ENCODE measurements at places on chromosomes 7 and 10. TPM values are rescaled to one million over a fixed set of nuclear protein-coding genes. Genes with fewer than 3 reads are reported as not detected.

- DNase-seq, result no peak
These were observed 47.0 kb downstream of the PFKFB3 start for GRCh38 chr10:6249698-6250097.

DNA sequence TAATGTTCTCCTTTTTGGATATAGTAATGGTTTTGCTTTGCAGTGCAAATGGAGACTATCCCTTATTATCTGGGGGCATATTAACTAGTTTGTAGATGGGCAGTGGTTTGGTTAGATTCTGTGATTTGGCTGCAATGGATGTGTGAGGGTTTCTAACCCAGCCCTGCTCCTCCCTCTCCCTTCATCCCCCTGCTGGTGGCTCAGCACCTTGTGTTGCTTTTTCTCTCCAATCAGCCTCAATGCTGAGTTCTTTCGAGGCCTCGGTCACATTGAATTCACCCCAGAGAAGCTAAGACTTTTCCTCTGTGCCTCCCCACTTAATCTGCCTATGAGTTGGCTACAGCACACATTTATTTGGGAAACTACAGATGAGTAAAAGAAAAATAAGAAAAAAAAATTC is 120.0 kb downstream of the MALRD1 start:
- no peak for DNase-seq

DNA sequence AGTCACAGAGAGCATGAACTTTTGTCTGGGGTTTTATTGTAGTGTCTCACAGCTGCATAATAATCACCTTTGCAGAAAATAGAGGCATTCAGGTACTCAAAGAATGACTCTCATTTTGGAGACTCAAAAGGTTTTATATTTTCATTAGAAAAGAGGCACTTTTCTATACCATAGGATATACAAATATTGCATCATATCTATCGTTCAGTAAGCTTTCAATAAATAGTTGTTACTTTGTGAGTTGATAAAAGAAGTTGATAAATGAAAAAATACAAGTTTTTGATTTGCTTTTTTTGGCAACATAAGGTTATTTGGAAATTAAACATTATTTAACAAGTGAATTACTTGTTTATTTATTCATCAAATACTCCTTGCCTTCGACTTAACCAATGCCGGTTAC is 279.9 kb downstream of the ARL4A start:
- DNase-seq, result no peak

GRCh38 chr7:7808156-7808555 is 89.7 kb upstream of the RPA3 start:
- peak; percentile 25 for DNase-seq

- DNase-seq, result no peak
These were observed 70.1 kb downstream of the COBL start for GRCh38 chr7:51246258-51247245.

GRCh38 chr7:123502201-123502600 is 32.2 kb downstream of the IQUB start:
- DNase-seq, result no peak

DNA sequence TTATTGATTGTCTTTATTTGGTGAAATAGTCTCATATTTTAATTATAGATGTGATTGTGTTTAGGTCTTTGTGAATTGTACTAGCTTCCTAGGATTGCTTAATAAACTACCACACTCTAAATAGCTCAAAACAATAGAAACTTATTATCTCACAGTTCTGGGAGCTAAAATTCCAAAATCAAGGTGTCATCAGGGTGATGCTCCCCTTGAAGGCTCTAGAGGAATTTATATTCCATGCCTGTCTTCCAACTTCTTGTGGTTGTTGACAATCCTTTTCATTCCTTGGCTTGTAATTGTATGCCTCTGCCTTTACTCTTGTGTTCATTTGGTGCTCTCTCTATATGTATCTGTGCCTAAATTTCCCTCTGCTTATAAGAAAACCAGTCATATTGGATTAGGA is 155.3 kb upstream of the AKR1E2 start:
- peak; percentile 89 for DNase-seq

- peak; percentile 36 for DNase-seq
These were observed 5.1 kb downstream of the RAPGEF5 start for GRCh38 chr7:22351878-22352277.

- no peak for DNase-seq
These were observed 157.8 kb downstream of the FGFR2 start for GRCh38 chr10:121440461-121440860.

GRCh38 chr10:95273393-95274312 is 17.1 kb downstream of the PDLIM1 start:
- DNase-seq, result peak; percentile 87

DNA sequence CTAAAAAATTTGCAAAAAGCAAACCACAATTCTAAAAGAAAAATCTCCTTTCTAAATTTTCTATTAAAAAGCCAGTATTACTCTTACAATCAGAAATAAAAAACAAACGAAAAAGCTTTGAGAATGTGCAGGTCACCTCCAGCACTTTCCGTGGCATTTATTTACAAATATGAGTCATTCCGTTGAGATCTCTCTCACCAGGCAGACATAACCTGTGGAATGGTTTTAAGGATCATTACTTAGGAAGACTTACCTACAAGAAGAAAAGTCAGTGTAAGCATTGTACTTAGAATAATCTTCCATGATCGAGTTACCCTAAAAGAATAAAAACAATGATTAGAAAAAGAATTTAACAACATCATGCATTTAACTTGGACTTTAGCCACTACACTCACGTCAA is 3.3 kb downstream of the SUN3 start:
- no peak for DNase-seq

GRCh38 chr7:145737617-145738016 is 379.0 kb upstream of the CNTNAP2 start:
- no peak for DNase-seq

DNA sequence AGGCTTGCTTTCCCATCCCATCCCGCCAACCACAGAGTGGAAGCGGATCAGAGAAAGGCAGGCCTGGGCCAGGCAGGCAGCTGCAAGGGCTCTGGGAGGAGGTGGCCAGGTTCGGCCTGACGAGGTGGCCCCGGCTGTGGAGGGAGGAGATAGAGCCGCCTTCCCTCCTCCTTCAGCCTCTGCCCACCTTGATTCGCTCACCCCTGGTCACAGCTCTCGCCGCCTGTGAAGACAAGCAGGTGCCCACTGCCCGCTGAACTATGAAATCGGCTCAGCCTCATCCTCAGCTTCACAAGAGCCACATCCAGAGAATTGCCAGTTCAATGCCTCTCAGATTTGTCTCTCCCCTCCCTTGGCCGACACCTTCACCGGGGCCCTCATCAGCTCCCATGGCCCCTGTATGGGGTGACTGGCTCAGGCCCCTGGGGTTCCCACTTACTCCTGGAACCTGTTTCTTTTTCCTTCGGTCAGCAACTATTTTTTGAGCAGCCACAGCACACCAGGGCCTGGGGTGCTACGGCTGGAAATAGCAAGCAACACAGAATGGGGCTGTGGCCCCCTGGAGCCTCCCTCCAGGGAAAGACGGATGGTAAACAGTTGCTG is 80.0 kb upstream of the CHST15 start:
- no peak for DNase-seq

DNA sequence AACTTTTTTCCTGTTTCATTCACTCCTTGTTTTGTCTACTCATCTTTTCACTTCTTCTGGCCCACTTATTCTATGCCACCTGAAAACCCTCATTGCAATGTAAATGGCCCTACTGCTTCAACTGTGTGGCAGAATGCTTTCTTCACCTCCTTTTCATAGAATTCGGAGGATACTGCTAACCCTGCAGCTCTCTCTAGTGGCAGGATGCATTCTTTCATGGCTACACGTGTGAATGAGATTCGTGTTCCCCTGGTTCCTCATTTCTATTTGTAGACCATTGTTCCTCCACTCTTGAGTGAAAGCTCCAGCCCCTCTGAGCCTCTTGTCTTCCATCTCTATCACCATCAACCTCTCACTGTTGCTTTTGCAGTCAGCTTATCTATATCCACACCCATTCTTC is 20.9 kb upstream of the CYP26C1 start:
- DNase-seq, result no peak

DNA sequence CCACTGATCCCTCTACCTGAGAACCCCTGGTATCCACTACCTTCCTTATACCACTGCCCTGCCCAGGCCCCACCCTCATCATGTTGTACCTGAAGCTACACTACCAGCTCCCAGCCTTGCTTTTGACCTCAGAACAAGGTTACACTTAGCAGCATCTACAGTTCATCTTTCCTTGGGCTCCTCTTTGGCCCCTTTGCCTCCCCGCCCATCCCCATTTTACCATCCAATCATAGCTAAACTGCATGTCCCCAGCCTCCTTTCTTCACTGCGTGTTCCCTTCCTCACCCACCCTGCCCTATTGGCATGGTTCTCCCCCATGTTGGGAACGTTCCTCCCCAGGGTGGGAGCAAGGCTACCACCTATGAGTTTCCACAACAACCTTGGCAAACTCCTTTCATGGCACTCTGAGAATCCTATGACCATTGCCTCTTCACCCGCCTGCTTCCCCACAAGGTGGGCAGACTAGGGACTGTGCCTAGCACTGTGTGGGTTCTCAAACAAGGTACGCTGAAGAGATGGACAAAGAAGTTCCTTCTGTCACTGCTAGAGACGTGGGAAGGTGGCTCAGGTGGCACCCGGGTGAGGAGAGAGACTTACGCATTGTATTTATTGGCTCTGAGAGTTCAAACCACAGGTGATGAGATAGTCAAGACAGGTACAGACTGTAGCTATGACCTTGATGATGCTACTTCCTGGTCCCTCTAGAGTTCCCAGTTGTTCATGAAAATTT is 66.9 kb upstream of the ADAM12 start:
- no peak for DNase-seq

DNA sequence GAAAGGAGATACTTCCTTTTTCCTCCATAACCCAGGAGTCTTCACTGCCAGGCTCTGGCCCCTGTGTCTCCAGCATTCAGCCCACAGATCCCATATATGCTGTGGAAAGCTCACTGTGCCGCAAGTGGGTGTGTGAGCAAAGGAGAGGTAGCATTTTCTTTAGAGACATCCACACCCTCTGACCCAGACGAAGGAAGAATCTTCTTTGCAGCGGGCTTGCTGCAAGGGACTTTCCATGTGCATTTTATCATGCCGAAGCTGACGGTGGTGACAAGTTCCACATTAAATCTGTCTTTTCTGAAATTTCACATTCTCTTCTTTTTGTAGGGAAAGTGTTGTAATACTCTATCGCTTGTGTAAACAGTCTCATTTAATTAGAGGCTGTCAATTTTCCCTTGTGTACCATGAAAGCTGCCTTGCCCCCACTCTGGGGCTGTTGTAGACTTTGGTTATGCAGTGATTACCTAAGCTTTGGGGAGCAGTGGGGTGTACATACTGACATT is 409.5 kb downstream of the SUGCT start:
- DNase-seq, result no peak

GRCh38 chr7:45709168-45710042 is 135.2 kb downstream of the ADCY1 start:
- no peak for DNase-seq

DNA sequence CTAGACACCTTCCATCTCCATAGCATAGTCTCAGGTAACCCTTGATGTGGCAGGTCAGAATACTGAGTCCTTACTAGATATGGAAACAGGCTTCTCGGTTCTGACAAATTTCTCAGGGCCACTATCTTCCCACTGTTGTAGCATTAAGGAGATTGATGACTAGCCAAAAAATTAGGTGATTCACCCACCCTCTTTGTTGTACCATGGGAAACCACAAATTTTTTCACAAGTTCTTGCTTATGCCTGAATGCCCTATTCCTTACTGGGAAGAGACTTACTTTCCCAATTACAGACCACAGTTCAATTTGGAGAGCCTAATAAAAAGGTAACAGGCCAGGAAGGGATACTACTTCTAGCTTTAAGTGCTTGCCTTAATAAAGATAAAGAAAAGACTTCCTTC is 948.8 kb downstream of the GRM8 start:
- DNase-seq, result peak; percentile 14

GRCh38 chr10:106727170-106727569 is 437.3 kb downstream of the SORCS1 start:
- DNase-seq, result no peak

DNA sequence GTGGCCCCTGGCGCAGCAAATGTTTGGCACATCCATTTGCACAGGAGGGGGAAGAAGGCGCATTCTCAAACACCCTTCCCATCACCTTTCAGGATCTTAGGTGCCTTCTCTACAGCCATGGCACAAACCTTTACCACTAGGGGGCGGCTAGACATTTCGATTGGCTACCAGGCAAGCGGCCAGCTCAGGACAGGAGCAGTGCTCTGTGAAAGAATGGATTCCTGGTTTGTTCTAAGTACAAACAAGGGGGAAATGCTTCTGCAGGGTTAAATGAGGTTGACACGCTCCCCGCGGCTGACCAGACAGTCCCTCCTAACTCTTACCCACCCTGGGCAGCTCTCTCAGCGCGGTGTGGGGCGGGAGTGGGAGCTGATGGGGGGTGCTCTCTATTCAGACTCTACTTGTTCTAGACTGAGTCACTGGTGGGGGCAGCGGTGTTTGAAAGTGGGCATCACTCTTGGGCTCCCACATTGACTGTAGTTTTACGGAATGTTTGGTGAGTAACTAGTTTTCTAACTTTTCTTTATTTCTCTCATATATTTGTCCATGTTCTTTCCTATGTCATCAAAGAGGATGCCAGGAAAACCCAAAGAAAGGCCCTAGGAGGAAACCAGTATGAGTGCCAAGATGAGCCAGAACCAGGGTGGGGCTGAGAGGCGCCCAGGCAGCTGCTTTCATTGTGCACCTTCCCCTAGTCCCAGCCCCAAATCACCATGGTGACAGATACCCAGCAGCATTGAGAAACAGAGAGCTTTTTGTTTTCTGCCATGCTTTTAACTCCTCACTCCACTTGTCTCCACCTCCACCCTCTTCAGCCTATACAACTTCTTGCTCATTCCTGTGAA is 61.4 kb upstream of the GPR158 start:
- DNase-seq, result peak; percentile 45

DNA sequence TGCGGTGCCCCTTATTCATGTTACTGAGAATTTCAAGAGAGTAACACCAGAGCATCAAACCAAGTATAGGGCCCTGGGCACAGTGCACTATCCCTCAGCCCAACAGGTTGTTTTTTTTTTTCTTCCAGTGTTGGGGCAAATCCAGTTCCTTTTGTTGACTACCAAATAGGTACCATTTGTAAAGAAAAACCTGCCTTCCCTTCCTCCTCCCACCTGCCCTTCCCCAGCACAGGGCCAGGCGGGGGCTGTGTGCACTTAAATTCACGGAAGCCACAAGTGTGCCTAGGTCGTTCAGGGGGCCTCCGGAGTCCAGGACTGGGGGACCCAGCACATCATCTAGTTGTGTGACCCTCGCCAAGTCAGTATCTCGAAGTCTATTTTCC is 595 bp upstream of the SFXN4 start:
- DNase-seq, result no peak

DNA sequence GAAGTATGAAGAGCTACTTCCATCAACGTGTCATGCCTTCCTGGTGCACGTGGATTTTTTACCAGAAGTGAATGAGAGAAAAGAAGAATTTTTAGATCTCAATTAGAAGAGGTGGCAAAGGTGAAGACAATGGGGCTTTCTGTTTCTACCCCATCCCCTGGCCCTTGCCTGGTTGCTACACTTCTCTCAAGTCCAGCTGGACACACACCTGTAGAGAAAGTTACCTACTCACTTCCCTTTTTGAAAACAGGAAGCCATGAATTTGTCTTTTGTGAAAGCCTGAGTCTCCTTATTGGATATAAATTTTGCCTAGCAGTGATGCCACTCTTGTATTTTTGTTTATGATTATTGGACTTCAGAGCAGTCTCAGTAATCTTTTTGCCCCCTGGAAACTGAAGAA is 142.9 kb upstream of the AKR1E2 start:
- DNase-seq, result no peak

The OR2A12 gene
- polyA plus RNA-seq, result not detected

The LMBR1 gene
- polyA plus RNA-seq, result 13.1 TPM

The VIPR2 gene
- not detected for polyA plus RNA-seq

The WDFY4 gene
- polyA plus RNA-seq, result not detected

The FGFBP3 gene
- polyA plus RNA-seq, result 0.42 TPM

The SPDYE9 gene
- not detected for polyA plus RNA-seq

The ANKRD61 gene
- 0.09 TPM for polyA plus RNA-seq

The ZNF789 gene
- polyA plus RNA-seq, result 2.8 TPM

All from foreskin keratinocyte (primary cell).